ENCODE measurements at places on chromosomes 3 and 15.
A peak's percentile ranks its signal among the peaks of the same experiment; 100 is the strongest.

DNA sequence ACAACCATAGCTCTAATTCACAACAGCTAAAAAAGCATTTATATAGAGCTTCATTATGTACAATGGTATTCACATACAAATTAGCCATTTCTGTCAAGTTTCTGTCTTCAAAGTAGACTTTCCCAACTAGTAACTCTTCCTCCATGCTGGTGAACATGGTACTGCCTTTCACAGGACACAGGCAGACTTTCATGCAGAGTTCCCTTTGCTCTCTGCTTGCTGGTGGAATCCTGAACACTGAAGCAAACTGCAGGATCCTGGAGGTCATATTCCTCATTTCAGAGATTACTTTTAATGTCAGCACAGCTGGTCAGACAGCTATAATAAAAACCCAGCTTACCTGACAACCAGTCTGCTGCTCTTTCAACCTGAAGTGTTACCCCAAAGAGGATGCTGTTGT is 53.6 kb downstream of the TASOR start:
- no peak overlapping the region for H3K27ac ChIP-seq
- no peak overlapping the region for H3K4me3 ChIP-seq
- no peak for DNase-seq
- no peaks in the 10 kb centered on the region for H3K4me1 ChIP-seq
- peaks cover 7% of the 10 kb centered on the region for H3K36me3 ChIP-seq
- H3K27me3 ChIP-seq: no peaks in the 10 kb centered on the region

- no peaks in the 10 kb centered on the region for H3K36me3 ChIP-seq
- no peak overlapping the region for H3K27ac ChIP-seq
- no peaks in the 10 kb centered on the region for H3K4me1 ChIP-seq
These were observed 5.5 kb upstream of the SPG11 start for GRCh38 chr15:44668921-44669320.

DNA sequence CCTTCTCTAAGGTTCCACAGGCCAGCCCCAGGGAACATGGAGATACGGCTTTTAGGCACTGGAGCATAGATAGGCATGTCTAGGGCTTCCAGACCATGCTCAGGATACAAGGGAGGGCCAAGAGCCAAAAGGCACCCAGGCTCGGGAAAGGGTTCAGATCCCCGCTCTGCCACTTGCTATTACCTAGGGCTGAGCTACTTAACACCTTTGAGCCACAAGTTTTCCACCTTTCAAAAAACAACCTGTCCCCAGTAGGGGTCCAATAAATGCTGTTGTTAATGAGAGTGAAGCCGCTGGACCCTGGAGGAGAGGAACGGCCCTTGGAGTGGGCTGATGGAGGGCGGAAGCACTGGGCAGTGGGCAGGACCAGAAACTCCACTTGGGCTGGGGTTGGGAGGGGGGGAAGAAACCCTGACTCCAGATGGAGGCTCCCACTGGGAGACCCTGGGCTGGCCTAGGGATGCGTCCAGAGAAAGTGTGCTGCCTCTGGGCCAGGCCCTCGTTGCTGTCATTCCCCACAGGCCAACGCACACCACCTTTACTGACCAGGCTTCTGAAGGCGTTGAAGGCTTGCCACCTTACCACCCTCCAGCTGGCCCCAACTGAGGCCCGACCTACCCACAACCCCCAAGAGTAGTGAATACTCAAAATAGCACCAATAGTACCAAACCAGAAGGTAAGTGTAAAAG is 8.6 kb upstream of the ITPKA start:
- DNase-seq: no peak
- peaks cover 6% of the 10 kb centered on the region for H3K36me3 ChIP-seq
- no peak overlapping the region for H3K27ac ChIP-seq
- H3K4me1 ChIP-seq: no peaks in the 10 kb centered on the region

GRCh38 chr3:59411186-59411585 is 361.4 kb upstream of the CFAP20DC start:
- H3K4me3 ChIP-seq: no peak overlapping the region
- no peak for DNase-seq
- H3K27me3 ChIP-seq: no peaks in the 10 kb centered on the region
- no peak overlapping the region for H3K27ac ChIP-seq
- no peaks in the 10 kb centered on the region for H3K4me1 ChIP-seq

DNA sequence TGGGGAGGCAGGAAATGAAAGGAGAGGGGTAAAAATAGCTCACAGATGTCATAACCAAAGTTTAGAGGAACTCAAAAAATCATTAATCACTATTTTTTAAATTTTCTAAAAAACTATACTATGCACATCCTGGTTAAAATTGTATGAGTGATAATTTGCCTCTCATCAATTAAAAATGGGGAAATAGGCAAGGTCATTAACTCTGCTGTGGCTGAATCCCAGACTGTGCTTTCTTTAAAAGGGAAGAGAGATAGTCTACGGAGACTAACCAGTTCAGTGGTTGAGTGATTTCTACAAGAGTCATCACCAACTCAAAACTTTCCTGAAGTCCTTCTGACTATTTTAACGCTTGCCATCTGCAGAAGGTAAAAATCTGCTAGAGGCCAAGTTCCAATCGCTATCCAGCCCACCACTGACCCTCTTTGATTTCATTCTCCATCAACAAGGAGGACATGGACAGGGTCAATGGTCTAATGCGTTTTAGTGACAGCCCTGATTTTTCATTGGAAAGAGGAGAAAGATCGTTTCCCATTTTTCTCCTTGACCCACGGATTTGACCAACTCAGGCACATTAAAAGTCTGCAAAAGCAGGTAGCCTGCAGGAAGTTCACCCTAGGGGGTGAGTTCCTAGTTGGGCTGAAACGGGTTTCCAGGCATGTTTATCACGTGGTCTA is 850 bp downstream of the SUCLG2 start:
- no peaks in the 10 kb centered on the region for H3K27me3 ChIP-seq
- H3K27ac ChIP-seq: peak overlapping the region; percentile 84
- H3K36me3 ChIP-seq: no peaks in the 10 kb centered on the region
- no peak for DNase-seq
- peaks cover 8% of the 10 kb centered on the region for H3K4me1 ChIP-seq

GRCh38 chr15:90638963-90639362 is 78.2 kb upstream of the BLM start:
- H3K4me1 ChIP-seq: peaks cover 6% of the 10 kb centered on the region
- no peak overlapping the region for H3K4me3 ChIP-seq
- no peak for DNase-seq
- H3K27ac ChIP-seq: no peak overlapping the region

DNA sequence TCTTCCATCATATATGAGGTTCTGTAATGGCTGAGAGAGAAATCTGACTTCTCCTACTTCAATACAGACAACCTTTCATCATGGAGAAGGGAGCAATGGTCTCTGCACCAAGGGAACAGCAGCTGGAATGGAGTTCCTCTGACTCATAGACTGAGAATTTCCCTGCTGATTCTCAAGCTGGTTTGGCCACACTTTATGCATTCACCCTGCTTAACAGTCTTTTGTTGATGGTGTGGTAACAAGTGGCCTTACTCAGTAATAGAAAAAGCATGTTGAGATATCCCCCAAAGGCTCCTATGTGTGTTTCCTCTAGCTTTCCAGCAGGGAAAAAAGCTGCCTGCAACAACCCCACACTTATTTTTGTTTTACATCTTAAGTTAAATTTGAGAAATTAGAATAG is 138.1 kb downstream of the GREM1 start:
- no peak overlapping the region for H3K27ac ChIP-seq
- no peaks in the 10 kb centered on the region for H3K4me1 ChIP-seq
- H3K36me3 ChIP-seq: no peaks in the 10 kb centered on the region
- H3K27me3 ChIP-seq: no peaks in the 10 kb centered on the region

DNA sequence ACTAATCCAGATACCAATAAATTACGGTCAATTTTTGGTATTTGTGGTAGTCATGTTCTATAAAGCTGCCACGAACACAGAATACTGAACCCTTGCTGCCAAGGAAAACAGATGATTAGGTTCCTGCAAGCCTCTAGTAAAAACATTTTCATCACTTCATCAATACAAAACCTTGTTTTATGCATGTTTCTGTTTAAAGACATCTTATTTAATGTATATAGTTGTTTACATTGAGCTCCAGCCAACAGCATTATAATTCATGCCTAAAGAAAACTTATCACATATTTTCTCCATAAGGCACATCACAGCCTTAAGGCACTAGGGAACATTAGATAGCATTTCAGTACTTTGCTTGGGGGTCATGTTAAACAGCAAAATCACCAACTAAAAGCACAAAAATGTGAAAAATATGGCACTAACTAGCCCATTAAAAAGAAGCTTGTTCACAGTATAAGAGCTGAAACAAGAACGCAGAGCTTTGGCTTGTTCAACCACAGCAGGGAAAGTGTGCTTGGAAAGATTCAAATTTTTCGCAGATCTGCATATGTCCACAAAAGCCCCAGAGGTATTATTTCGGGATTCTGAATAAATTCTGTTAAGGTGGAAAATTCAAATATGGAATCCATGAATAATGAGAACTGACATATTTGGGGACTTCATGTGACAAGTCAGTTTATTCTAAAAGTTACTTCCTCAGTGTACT is 27.7 kb downstream of the POLQ start:
- H3K4me3 ChIP-seq: no peak overlapping the region
- no peaks in the 10 kb centered on the region for H3K27me3 ChIP-seq
- H3K27ac ChIP-seq: no peak overlapping the region
- H3K36me3 ChIP-seq: peaks cover 34% of the 10 kb centered on the region
- H3K4me1 ChIP-seq: peaks cover 3% of the 10 kb centered on the region
- DNase-seq: no peak

GRCh38 chr3:37772773-37773354 is 88.8 kb upstream of the CTDSPL start:
- no peaks in the 10 kb centered on the region for H3K27me3 ChIP-seq
- H3K27ac ChIP-seq: no peak overlapping the region
- H3K4me1 ChIP-seq: no peaks in the 10 kb centered on the region
- DNase-seq: no peak
- no peaks in the 10 kb centered on the region for H3K36me3 ChIP-seq
- H3K4me3 ChIP-seq: no peak overlapping the region

GRCh38 chr3:14266361-14266760 is 87.7 kb downstream of the LSM3 start:
- no peaks in the 10 kb centered on the region for H3K27me3 ChIP-seq
- no peaks in the 10 kb centered on the region for H3K4me1 ChIP-seq
- DNase-seq: no peak

GRCh38 chr3:47469616-47470015 is 6.1 kb downstream of the SCAP start:
- H3K4me1 ChIP-seq: no peaks in the 10 kb centered on the region
- H3K27me3 ChIP-seq: no peaks in the 10 kb centered on the region
- no peak overlapping the region for H3K27ac ChIP-seq
- no peak overlapping the region for H3K4me3 ChIP-seq

GRCh38 chr3:150345021-150345538 is 63.0 kb upstream of the TSC22D2 start:
- H3K27me3 ChIP-seq: no peaks in the 10 kb centered on the region
- no peaks in the 10 kb centered on the region for H3K36me3 ChIP-seq
- no peak overlapping the region for H3K27ac ChIP-seq
- H3K4me1 ChIP-seq: no peaks in the 10 kb centered on the region
- no peak overlapping the region for H3K4me3 ChIP-seq

- H3K27me3 ChIP-seq: no peaks in the 10 kb centered on the region
These were observed 137.7 kb upstream of the TMEM108 start for GRCh38 chr3:132900481-132900880.

- H3K27me3 ChIP-seq: no peaks in the 10 kb centered on the region
- no peaks in the 10 kb centered on the region for H3K4me1 ChIP-seq
- H3K36me3 ChIP-seq: no peaks in the 10 kb centered on the region
- no peak overlapping the region for H3K4me3 ChIP-seq
These were observed 108.4 kb downstream of the SERPINI1 start for GRCh38 chr3:167843886-167844285.

- no peaks in the 10 kb centered on the region for H3K27me3 ChIP-seq
- no peak for DNase-seq
- no peaks in the 10 kb centered on the region for H3K36me3 ChIP-seq
- H3K27ac ChIP-seq: no peak overlapping the region
These were observed 40.3 kb downstream of the HGD start for GRCh38 chr3:120641696-120642246.

DNA sequence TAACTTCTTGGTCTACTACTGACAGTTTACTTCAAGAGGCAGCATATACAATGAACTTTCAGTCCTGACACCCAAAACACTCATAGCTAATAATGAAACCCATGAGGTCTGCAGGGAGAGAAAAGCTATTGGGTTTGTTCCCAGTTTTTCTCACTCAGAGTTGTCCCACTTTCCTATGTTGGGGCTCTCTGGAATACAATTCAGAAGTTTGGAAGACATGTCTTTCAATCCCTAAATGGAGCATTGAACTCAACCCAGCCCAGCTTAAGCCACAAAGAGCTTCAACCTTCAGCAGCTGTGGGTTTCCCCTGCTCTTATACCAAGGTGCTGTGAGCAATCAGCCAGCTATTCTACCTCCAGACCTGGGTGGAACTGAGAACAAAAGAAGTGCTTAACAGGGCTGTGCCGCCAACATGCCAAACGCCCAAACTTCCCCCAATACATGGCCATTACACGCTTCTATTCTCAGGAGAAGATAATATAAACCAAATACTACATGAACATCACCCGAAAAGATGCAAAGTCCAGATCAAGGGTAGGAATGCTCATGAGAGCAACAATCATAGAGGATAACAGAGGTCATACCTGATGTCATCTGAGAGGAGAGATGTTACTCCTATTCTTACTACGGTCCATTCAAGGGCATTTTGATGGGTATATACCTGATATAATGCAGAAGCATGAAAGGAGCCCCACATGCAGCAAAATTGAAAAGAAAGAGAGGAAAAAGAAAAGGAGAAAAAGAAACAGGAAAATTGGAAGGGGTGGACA is 131.2 kb upstream of the TGFBR2 start:
- no peaks in the 10 kb centered on the region for H3K4me1 ChIP-seq
- H3K27ac ChIP-seq: no peak overlapping the region
- H3K27me3 ChIP-seq: no peaks in the 10 kb centered on the region

DNA sequence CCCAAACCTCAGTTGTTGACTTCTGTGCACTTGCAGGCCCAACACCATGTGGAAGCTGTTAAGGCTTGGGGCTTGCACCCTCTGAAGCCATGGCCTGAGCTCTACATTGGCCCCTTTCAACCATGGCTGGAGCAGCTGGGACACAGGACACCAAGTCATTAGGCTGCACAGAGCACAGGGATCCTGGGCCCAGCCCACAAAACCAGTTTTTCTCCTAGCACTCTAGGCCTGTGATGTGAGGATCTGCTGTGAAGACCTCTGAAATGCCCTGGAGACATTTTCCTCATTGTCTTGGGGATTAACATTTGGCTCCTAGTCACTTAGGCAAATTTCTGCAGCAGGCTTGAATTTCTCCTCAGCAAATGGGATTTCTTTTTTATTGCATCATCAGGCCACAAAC is 1255.7 kb downstream of the ZPLD1 start:
- H3K27ac ChIP-seq: no peak overlapping the region
- no peak for DNase-seq
- no peak overlapping the region for H3K4me3 ChIP-seq
- H3K36me3 ChIP-seq: no peaks in the 10 kb centered on the region

DNA sequence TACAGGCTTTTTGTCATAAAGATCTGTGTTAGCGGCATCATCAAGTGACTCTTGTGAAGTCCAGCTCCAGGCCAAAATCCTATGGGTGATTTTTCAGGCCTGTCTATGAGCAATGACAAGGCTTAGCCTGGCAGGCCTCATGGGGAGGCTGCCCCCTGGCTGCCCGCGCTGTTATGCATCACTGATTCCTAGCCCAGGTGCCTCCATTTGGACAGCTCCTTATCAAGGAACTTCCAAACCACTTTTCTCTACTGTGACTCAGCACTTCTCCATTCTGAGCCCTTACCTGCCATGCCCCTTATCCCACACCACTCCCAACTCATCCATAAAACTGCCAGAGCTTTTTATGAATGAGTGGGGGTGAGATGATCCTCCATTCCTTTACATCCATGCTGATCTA is 91.5 kb upstream of the C3orf80 start:
- no peak overlapping the region for H3K4me3 ChIP-seq
- H3K27ac ChIP-seq: no peak overlapping the region
- H3K36me3 ChIP-seq: no peaks in the 10 kb centered on the region
- no peaks in the 10 kb centered on the region for H3K27me3 ChIP-seq
- no peaks in the 10 kb centered on the region for H3K4me1 ChIP-seq

- no peak for DNase-seq
- no peaks in the 10 kb centered on the region for H3K36me3 ChIP-seq
- H3K27ac ChIP-seq: no peak overlapping the region
- no peak overlapping the region for H3K4me3 ChIP-seq
These were observed 5.7 kb upstream of the BNIP2 start for GRCh38 chr15:59694779-59695178.

All from H1 (cell line).